ENCODE measurements at places on chromosomes 12 and 14.

GRCh38 chr12:39886106-39886505 lies 219.8 kb downstream of the SLC2A13 start:
- no peak for DNase-seq

GRCh38 chr12:45343269-45344051 lies 127.6 kb downstream of the ANO6 start:
- DNase-seq, result peak; percentile 30

- DNase-seq, result no peak
These were observed 56.9 kb upstream of the PIWIL1 start for GRCh38 chr12:130280742-130281141.

- no peak for DNase-seq
These were observed 222.1 kb downstream of the C12orf42 start for GRCh38 chr12:103273645-103274044.

GRCh38 chr14:55803873-55804553 lies 224.0 kb downstream of the KTN1 start:
- DNase-seq, result peak; percentile 66

DNA sequence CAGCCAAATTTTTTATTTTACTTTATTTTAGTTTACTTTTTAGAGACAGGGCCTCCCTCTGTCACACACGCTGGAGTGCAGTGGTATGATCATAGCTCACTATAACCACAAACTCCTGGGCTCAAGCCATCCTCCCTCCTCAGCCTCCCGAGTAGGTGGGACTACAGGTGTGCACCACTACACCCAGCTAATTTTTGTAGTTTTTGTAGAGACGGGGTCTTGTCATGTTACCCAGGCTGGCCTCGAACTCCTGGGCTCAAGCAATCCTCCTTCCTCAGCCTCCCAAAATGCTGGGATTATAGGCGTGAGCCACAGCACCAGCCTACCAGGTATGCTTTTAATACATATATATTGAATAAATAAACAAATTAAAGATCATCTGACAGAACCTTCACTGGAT lies 32.7 kb upstream of the LTA4H start:
- DNase-seq, result no peak

DNA sequence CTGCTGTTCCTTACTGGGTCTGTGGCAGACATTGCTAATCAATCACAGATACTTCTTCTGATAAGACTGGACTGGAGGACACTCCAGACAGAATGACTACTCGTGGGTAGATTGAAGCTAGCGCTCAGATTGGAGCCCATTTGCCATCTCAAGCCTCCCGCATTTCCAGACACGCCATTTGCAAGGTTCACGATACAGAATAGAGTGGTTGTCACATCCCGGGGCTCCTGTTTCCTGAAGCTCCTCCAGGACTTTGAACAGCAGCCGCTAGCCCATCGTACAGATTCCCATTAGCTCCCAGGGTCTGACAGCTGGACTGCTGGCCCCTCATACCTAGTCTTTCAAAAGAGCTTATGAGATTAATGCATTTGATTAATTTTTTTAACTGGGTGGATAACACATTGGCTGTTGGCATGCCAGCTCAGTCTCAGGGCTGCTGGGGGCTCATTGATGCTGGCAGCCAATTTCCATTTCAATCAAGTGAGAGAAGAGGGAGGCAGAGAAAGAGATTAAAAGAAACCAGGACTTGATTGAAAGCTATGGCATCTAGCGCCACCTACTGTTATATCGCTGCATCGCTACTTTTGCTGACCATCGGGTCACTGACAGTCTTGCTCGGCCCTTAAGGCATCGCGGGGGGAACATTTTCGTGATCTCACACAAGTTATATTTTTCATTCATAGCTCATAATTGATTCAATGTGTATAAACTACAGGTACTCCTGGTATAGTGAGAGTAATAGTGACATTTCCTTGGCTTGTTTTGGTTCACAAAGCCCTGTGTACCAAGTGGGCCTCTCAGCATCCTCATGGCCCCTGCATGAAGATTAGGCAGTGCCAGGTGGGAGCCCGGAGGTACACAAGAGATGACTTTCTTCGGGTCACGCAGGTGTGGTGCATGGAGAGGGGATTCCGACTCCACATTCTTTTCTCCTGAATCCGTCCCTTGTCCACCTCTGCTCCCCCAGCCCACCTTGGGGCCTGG lies 78.6 kb downstream of the CCDC60 start:
- peak; percentile 82 for DNase-seq

Data from fibroblast of pulmonary artery (primary cell).